ENCODE measurements at places on chromosomes 12 and 14. TPM values are rescaled to one million over a fixed set of nuclear protein-coding genes. Genes with fewer than 3 reads are reported as not detected.

JPH4 gene
- not detected for total RNA-seq

- H3K27me3 ChIP-seq: no peaks in the 10 kb centered on the region
- peaks cover 11% of the 10 kb centered on the region for H3K4me1 ChIP-seq
- peak overlapping the region; percentile 73 for H3K4me3 ChIP-seq
- no peaks in the 10 kb centered on the region for H3K36me3 ChIP-seq
- peak overlapping the region; percentile 75 for H3K27ac ChIP-seq
Observed at GRCh38 chr14:90829677-90830076, 13.4 kb upstream of the TTC7B start.

KIF26A gene
- 1.1 TPM for total RNA-seq

GRCh38 chr12:23093488-23093887 is 468.5 kb downstream of the ETNK1 start:
- no peak overlapping the region for H3K4me3 ChIP-seq
- no peaks in the 10 kb centered on the region for H3K4me1 ChIP-seq
- no peaks in the 10 kb centered on the region for H3K27me3 ChIP-seq
- H3K36me3 ChIP-seq: no peaks in the 10 kb centered on the region

DNA sequence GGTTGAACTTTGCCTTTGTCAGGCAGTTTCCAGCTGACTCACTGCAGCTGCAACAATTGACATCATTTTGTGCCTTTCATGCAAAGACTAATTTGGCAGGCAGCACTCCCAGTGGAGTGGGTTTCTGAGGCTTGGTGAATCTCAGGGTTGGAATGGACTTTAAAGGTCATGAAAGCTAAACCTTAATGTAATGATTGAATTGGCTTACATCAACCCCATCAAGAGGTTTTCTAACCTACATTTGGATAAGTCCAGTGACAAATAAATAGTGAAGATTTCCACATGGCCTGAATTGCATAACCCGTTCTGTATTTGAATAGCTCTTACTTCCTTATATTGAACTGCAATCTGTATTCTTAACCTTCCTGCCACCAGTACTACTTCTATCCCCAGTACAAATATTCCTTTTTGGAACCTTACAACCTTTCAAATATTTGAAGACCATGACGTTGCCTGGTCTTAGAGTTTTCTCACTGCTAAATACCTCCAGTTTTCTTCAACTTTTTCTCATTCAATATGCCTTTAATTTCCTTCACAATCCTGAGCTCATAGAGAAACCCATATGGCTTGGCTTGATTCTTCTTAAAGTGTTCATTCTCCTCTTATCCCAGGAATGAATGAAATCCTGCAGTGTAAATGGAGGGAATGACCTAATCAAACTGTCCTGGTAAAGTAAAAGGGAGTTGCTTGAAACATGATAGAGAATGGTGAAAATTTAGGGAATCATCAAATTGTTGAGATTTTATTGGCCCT is 168.1 kb upstream of the NOVA1 start:
- H3K27ac ChIP-seq: no peak overlapping the region
- H3K27me3 ChIP-seq: no peaks in the 10 kb centered on the region
- no peak overlapping the region for H3K4me3 ChIP-seq
- ATAC-seq: no peak
- H3K36me3 ChIP-seq: no peaks in the 10 kb centered on the region

- H3K27ac ChIP-seq: peak overlapping the region; percentile 60
- no peaks in the 10 kb centered on the region for H3K27me3 ChIP-seq
- peak overlapping the region; percentile 48 for H3K4me3 ChIP-seq
- peaks cover 15% of the 10 kb centered on the region for H3K36me3 ChIP-seq
- ATAC-seq: peak; percentile 99
- H3K4me1 ChIP-seq: peaks cover 26% of the 10 kb centered on the region
Observed at GRCh38 chr14:65637780-65638179, 225.2 kb downstream of the FUT8 start.

SPTLC2 gene
- total RNA-seq: 27.2 TPM

DNA sequence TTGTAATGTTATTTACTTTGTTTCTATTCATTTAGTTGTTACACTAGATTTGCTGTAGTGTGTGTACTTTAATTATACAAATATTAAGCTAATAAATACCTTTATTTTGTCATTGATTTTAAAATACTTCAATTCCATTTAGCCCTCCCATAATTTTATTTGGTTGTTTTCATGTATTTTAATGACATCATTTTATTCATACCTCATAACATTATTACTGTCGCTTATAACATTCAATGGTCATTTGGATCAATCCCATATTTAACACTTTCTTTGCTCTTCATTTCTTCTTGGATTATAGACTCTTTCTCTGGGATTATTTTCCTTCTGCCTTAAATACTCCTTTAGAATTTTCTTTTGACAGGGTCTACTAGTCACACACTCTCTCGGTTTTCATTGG is 86.6 kb upstream of the CAND1 start:
- H3K4me1 ChIP-seq: no peaks in the 10 kb centered on the region
- peaks cover 20% of the 10 kb centered on the region for H3K27me3 ChIP-seq
- no peak for ATAC-seq

- no peak overlapping the region for H3K27ac ChIP-seq
- H3K4me3 ChIP-seq: no peak overlapping the region
- H3K36me3 ChIP-seq: no peaks in the 10 kb centered on the region
- ATAC-seq: peak; percentile 56
Observed at GRCh38 chr12:49288412-49288853, 6.5 kb upstream of the PRPH start.

DNA sequence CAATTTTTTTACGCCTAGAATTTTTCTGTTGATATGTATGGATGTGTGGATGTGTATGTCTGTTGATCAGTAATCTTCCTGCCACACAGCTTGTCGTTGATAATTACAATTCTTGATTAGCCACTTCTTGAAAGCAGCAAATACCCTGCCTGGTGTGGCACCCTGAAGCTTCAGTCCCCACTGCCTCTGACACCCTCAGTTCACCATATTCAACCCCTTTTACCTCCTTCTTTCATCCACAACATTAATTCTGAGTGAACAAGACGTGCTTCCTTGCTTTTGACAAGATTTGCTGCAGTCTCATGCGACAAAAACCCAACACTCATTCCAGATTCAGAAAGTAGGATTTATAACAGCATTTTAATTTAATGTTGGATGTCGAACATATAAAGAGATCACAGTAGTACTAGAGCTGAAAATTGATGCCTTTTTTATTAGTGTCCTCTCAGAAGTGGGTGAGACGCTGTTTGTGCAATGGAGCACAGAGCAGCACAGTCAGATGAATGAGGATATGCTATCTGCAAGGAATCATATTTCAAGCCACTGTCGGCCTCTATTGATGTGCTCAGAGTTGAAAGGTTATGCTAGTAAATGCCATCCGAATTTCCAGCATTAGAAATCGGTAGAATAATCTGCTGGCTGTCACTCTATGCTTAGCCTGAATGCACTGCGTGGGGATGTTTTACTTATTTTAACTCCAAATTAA is 383.7 kb downstream of the EGLN3 start:
- no peak overlapping the region for H3K27ac ChIP-seq
- H3K4me3 ChIP-seq: no peak overlapping the region
- H3K27me3 ChIP-seq: peaks cover 16% of the 10 kb centered on the region
- no peaks in the 10 kb centered on the region for H3K4me1 ChIP-seq

DNA sequence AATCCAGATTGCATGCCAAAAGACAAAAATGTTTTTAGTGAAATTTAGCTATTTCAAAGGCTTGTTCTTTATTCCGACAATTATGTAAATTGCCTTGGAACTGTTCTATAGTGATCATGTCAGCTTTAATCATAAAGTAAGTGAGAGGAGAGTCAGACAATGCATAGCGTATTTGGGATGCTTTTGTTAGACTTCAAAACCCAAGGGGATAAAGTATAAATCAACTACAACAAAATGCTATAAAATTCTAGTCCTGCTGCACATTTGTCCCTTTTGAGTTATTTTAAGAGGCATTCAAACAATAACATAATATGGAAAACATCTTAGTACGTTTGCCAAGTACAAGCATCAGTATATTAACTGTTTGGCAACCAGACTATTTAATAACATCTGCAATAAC is 11.3 kb downstream of the RTRAF start:
- no peaks in the 10 kb centered on the region for H3K4me1 ChIP-seq
- H3K36me3 ChIP-seq: peaks cover 96% of the 10 kb centered on the region
- ATAC-seq: no peak
- no peak overlapping the region for H3K27ac ChIP-seq

DNA sequence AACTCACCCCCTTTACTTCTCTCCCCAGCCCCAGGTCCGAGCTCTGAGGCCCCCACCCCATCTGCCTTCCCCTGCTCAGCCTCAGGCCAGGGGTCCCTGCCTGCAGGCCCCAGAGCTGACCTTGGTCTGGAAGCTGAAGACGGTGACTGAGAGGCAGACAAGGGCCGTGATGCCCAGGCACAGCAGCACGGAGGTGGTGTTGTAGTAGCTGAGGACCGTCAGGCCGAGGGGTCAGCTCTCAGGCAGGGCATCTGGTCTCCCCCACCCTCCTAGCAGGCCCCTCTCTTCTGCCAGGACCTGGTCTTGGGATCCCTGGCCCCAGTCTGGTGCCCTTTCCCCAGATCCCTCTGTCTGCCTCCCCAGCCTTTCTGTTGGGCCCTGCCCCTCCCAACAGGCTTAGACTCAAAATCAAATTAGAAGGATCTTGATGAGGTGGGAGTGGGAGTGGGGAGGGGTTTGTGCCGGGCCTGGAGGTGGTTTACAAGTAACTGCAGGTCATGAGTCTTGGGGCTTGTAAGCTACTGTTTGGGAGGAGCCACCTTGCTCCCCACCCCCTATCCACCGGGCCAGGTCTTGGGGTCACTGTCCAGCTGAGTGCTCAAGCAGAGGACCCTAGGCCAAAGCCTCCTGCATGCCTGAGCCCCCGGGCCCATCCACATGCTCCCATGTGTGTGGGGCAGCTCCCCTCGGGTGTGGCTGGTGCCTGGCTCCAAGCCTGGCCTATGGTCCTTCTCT is 14.2 kb downstream of the FAIM2 start:
- no peak overlapping the region for H3K4me3 ChIP-seq
- no peaks in the 10 kb centered on the region for H3K36me3 ChIP-seq
- no peak overlapping the region for H3K27ac ChIP-seq
- peaks cover 15% of the 10 kb centered on the region for H3K27me3 ChIP-seq
- no peaks in the 10 kb centered on the region for H3K4me1 ChIP-seq
- no peak for ATAC-seq

GRCh38 chr12:2172491-2173214 is 119.9 kb downstream of the CACNA1C start:
- H3K27me3 ChIP-seq: peaks cover 38% of the 10 kb centered on the region
- H3K4me3 ChIP-seq: no peak overlapping the region
- ATAC-seq: no peak
- no peaks in the 10 kb centered on the region for H3K36me3 ChIP-seq

CSRP2 gene
- 1.2 TPM for total RNA-seq

GRCh38 chr12:52228366-52228765 is 4.7 kb upstream of the KRT7 start:
- peaks cover 48% of the 10 kb centered on the region for H3K27me3 ChIP-seq
- H3K36me3 ChIP-seq: no peaks in the 10 kb centered on the region
- H3K27ac ChIP-seq: no peak overlapping the region

DEPDC4 gene
- total RNA-seq: 2.4 TPM

INF2 gene
- total RNA-seq: 87.8 TPM

TMEM253 gene
- not detected for total RNA-seq

KLHL33 gene
- total RNA-seq: 0.04 TPM

DNA sequence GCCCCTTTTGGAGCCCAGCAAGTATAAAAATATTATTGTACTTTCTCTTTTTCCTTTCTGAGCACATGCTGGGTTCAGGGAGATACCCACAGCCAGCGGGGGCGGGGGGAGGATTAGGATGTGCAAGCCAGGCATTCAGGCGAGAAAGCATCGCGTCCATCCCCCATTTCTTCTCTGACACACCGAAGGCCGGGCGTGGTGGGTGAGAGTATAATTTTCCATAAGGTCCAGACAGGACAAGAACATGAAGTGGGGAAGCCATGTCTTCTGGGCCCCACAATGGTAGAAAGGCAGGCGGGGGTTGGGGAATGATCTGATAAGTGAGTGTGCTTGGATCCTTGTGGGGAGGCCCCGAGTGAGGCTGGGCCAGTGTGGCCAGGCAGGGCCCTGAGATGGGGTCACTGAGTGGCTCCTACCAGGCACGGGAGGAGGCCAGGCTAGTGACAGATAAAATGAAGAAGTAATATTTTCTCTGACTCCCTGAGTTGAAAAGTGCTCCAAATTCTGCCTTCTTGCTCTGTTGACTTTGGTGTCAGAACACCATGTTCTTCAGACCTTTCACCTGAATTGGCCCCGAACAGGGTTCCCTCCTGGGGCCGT is 10.7 kb upstream of the LRTM2 start:
- no peak for ATAC-seq
- peaks cover 15% of the 10 kb centered on the region for H3K4me1 ChIP-seq
- H3K27me3 ChIP-seq: no peaks in the 10 kb centered on the region
- H3K36me3 ChIP-seq: no peaks in the 10 kb centered on the region

SLC16A7 gene
- 21.4 TPM for total RNA-seq

DNA sequence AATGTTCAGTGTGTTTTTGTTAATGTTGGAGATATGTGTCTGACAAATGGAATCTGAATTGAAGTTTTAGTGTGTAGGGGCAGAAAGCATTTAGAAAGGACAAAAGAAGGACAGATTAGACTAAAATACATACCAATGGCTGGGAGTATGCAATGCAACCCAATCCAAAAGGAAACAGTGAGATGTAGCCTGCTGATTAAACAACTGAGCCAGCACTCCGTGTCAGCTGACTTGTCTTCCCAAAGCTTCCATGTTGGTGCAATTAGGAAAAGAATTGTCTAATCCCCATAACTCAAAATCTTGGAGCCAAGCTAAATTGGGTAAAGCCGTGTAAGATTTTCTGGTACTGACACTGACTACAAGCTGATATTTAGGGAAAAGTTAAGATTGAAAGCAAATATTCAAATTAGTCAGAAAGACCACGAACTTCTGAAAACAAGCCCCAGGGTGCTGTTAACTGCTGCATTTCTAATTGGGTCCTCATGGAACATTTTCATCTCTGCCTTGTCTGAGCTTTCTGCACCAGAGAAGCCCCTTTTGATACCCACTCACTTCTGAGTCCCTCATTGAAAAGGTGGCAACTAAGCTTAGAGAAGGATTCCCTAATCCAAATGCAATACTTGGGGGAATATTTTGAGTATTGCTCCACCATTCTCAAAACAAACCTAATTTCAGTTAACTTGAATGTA is 109.1 kb downstream of the DAD1 start:
- no peak overlapping the region for H3K27ac ChIP-seq
- H3K36me3 ChIP-seq: peaks cover 46% of the 10 kb centered on the region
- peak overlapping the region; percentile 85 for H3K4me3 ChIP-seq

GRCh38 chr12:71195338-71195896 is 37.6 kb upstream of the TSPAN8 start:
- H3K4me1 ChIP-seq: no peaks in the 10 kb centered on the region
- H3K36me3 ChIP-seq: no peaks in the 10 kb centered on the region
- H3K4me3 ChIP-seq: no peak overlapping the region

TDP1 gene
- total RNA-seq: 82.8 TPM

CIPC gene
- 8.5 TPM for total RNA-seq
